Caco-2 (cell line): ENCODE measurements at places on chromosomes 2 and 18. TPM values are rescaled to one million over a fixed set of nuclear protein-coding genes. Genes with fewer than 3 reads are reported as not detected.

Gene ICA1L
- total RNA-seq: 3.7 and 5.5 TPM in 2 replicates

Gene CNDP1
- total RNA-seq: 0.48 TPM in 1 of 2 replicates, not detected in the other

Gene RASGRP3
- total RNA-seq: 9.2 and 12.2 TPM in 2 replicates

Gene TGFA
- 0.32 and 0.70 TPM in 2 replicates for total RNA-seq

DNA sequence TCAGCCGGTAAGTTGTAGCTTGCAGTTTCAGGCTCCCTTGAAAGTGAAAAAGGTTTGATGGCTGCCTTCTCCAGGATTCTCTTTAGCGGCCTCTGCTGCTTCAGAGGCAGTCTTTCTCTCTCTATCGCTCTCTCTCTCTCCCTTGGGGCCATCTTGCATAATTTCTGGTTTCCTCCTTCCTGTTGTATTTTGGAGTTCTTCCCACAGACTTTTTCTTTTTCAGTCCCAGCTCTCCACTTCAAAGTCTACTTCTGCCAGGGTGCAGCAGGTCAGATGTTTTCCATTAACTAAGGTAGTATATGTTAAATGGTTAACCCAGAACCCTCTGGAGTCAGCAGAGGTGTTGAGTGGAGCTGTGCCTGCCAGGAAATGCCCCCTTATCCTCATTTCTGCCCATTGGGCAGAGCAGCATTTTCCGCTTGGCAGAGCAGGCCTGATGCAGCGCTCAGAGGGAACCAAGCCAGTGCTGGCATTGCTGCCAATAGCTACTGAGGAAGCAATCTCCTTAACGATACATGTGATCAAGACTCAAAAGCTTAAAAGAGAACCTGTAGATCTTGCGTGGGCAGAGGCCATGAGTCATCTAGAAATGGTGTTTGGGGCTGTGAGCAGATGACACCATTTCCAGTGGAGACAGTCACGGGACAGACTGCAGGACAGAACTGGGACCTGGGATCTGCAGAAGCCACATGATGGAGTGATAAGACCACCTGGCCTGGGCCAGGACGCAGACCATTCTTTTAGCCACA lies 20.8 kb downstream of the DBI start:
- DNase-seq: no peak

GRCh38 chr2:147161746-147162145 lies 683.1 kb upstream of the ACVR2A start:
- DNase-seq: no peak

DNA sequence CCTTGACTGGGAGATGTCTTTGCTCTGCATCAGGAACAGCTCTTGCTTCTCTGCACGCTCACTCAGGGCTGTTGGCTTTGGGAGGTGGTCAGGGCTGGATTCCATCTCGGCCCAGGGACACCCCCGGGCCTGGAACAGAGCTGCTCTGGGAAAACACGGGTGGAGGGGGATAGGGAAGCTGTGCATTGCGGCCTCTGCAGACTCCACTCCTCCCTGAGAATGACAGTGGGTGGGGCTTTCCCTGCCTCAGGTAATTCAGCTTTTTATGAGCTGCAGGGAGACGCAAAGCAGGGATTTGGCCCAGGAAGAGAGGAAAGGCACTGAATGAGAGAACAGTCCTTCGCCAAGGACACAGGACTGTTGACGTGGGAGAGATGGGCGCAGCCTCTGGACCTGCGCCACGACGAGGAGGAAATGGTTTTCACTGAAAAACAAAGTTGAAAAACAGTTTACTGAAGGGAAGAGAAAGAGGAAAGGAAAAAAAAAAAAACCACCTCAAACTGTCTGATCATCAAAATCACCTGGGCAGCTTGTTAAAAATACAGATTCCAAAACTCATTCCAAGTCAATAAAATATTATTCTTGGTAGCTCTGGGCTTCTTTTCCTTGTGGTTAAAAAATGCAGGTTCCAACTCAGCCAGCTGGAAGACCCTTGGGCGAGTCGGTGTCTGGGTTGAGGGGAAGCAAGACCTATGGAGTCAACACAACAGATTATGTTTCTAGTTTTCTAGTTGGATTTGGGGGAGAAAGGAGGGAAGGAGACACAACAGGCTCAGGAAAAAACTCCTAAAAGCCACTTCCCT lies 194.0 kb downstream of the ZFP36L2 start:
- no peak for DNase-seq

GRCh38 chr18:78659748-78660147 lies 319.9 kb upstream of the SALL3 start:
- no peak for DNase-seq

- no peak for DNase-seq
Measured at GRCh38 chr2:105487142-105488069, 88.6 kb upstream of the FHL2 start.

DNA sequence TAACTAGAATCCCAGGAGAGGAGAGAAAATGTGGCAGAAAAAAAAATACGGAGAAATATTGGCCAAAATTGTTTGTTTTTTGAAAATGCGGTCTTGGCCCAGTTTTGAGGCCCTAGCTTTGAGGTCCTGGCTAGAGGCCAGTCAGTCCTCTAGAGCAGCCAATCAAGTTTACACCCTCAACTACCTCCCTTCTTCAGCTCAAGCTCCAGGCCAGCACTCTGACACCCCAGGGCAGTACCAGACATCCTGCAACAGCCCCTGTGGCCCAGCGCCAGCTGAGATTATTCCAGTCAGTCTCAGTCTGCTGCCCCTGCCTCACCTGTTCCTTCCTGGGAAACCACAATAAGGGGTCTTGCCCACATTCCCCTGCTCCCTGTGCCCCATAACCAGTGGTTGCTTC lies 107.7 kb downstream of the UGGT1 start:
- DNase-seq: no peak

- peak; percentile 18 for DNase-seq
Measured at GRCh38 chr2:111029181-111029927, 91.4 kb upstream of the BCL2L11 start.

GRCh38 chr18:41624460-41624859 lies 330.6 kb upstream of the PIK3C3 start:
- DNase-seq: no peak

GRCh38 chr2:237043866-237044265 lies 41.8 kb upstream of the COPS8 start:
- DNase-seq: no peak

DNA sequence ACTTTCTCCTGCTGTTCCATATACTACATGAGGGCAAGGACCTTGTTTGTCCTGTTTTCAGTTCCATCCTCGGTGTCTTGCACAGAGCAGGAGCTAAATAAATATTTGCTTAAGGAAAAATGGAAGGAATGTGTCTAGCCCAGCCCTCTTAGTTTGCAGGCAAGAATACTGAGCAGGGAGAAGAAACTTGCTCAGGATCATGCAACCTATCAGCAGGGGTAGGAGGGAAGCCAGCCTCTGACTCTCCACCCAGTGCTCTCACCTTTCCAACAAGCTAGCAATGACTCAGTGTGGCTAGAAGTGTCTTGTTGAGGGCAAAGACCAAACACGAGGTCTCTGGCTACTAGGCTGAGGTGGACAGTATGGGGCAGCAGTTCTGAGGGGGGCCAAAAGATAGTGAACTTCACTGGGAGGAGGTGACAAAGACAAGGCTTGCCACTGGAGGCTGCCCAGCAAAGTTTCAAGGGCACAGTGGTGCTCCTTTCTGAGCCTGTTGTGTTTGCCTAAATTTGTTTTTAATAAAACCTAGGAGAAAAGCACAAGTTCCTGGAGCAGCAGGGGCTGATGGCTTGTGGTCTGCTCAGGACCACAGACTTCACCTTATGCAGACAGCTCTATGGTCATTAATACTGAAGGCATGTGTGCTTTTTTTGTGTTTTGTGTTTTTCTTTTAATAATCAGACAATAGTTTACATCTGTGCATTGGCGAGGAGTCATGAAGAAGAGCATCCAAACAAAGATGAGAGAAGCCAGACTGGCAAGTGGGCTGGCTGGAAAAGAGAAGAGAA lies 49.1 kb upstream of the CTAGE1 start:
- DNase-seq: peak; percentile 91

GRCh38 chr2:27121906-27122305 lies 1.7 kb upstream of the ABHD1 start:
- no peak for DNase-seq

- DNase-seq: no peak
Measured at GRCh38 chr2:136327162-136327852, 209.4 kb upstream of the CXCR4 start.

GRCh38 chr2:52390651-52391050 lies 1358.7 kb upstream of the NRXN1 start:
- no peak for DNase-seq

DNA sequence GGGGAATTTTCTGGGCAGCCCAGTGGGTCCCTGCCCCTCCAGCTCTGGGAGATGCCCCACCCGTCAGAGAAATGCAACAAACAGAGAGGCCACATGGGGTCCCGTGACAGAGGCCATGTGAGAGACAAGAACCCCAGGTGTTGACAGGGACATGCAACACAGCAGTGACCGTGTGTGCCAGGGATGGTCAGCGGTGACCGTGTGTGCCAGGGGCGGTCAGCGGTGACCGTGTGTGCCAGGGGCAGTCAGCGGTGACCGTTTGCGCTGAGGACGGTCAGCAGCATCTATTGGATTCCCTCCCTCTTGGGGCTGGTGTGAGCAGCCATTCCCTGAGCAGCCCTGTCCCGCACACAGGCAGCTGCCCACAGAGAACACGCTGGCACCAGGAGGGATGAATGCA lies 146.6 kb upstream of the OTOS start:
- DNase-seq: no peak
